ENCODE measurements at places on chromosomes 6 and 20.

DNA sequence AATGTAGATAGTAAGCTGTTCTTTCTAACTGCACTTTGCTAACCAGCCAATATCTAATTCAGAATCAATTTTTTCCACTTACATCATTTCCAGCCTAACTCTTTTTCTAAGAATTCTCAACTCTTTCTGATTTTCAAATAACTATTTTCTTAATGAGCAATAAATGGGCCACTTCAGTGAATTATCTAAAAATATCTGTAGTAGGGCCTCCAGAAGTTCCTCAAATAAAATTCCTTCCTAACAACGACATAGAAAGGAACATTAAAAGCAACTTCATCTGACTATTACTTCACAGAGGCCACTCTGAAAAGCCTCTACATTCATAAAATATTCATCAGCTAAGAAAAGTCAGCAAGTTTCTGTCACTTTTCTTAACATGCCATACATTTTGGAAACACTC, 4.8 kb downstream of the COL12A1 start:
- DNase-seq: no peak

- DNase-seq: no peak
Measured at GRCh38 chr6:130985115-130985514, 77.9 kb downstream of the EPB41L2 start.

- DNase-seq: no peak
Measured at GRCh38 chr20:49448917-49449316, 33.6 kb downstream of the KCNB1 start.

GRCh38 chr6:62775427-62776022, 435.7 kb upstream of the FKBP1C start:
- no peak for DNase-seq
